ENCODE measurements at places on chromosomes 12 and 14. TPM values are rescaled to one million over a fixed set of nuclear protein-coding genes. Genes with fewer than 3 reads are reported as not detected.

GRCh38 chr14:51209457-51209856 is 30.6 kb upstream of the TMX1 start:
- no peak overlapping the region for H3K4me3 ChIP-seq
- no peaks in the 10 kb centered on the region for H3K4me1 ChIP-seq
- no peaks in the 10 kb centered on the region for H3K36me3 ChIP-seq

GRCh38 chr12:10663869-10664268 is 10.0 kb downstream of the STYK1 start:
- H3K27me3 ChIP-seq: no peaks in the 10 kb centered on the region
- H3K27ac ChIP-seq: no peak overlapping the region
- no peak overlapping the region for H3K4me3 ChIP-seq
- no peak for DNase-seq
- H3K36me3 ChIP-seq: no peaks in the 10 kb centered on the region

DNA sequence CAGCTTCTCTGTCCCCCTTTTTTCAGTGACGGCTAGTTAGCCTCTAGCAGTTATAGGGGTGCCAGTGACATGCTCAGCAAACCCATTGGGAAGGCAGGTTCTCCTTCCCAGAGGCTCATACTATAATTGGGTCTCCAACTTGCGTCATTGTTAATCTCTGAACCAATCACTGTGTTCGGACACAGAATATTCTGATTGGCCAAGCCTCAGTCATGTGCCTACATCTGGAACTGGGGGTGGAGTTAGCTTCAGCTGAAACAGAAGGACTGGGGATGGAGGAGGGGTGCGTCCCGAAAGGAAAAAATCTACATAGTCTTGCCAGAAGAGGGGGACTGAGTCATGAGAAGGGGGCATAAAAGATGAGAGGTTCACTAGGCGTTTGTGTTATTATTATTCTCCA is 165.6 kb downstream of the SUDS3 start:
- no peaks in the 10 kb centered on the region for H3K4me1 ChIP-seq
- H3K27me3 ChIP-seq: no peaks in the 10 kb centered on the region
- no peak overlapping the region for H3K4me3 ChIP-seq
- no peaks in the 10 kb centered on the region for H3K36me3 ChIP-seq

- H3K4me1 ChIP-seq: no peaks in the 10 kb centered on the region
- H3K4me3 ChIP-seq: no peak overlapping the region
- no peaks in the 10 kb centered on the region for H3K36me3 ChIP-seq
- no peak overlapping the region for H3K27ac ChIP-seq
- no peak for DNase-seq
These were observed 1277.0 kb downstream of the TMEM121 start for GRCh38 chr14:106803379-106803778.

DNA sequence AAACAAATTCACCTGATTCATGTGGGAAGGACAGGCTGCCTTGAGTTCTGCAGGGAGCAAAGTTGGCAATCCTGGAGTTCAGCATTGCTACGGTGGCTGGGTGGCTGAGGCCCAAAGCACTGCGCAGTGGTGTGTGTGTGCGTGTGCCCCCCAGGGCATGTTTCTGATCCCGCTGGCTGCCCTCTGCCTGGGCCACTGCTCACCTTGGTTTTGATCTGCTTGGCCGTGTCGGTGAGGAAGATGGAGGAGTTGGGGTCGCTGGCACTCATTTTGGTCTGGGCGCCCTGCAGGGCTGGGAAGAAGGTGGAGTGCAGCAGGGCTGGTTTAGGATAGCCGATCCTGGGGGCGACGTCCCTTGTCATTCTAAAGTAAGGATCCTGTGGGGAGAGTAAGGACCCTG is 19.1 kb downstream of the SLC25A47 start:
- peak overlapping the region; percentile 75 for H3K27ac ChIP-seq
- H3K4me3 ChIP-seq: no peak overlapping the region
- H3K27me3 ChIP-seq: no peaks in the 10 kb centered on the region
- DNase-seq: no peak
- peaks cover 8% of the 10 kb centered on the region for H3K4me1 ChIP-seq

Gene PSME2
- total RNA-seq: 173 TPM

GRCh38 chr12:48824905-48825304 is 6.6 kb downstream of the CACNB3 start:
- H3K4me1 ChIP-seq: no peaks in the 10 kb centered on the region
- H3K4me3 ChIP-seq: no peak overlapping the region
- DNase-seq: no peak
- no peak overlapping the region for H3K27ac ChIP-seq
- H3K36me3 ChIP-seq: peaks cover 15% of the 10 kb centered on the region

DNA sequence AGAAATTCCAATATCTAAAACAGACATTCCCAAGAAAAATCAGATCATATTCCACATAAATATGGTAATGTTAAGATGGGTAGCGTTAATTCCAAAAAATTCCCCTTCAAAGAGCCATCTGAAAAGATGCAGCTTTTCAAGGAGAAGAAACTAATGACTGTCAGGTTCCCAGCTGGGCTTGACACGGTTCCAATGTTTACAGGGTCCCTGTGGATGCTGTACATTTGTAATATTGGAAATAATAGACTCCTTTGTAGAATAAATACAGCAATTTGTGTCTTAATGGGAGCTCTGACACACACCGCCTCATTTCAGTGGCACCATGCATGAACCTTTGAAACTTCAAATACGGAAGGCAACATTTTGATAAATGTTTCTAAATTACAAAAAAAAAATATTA is 140.6 kb downstream of the ITPR2 start:
- H3K4me1 ChIP-seq: peaks cover 27% of the 10 kb centered on the region
- H3K4me3 ChIP-seq: no peak overlapping the region
- peak overlapping the region; percentile 86 for H3K27ac ChIP-seq
- H3K36me3 ChIP-seq: no peaks in the 10 kb centered on the region

Gene LRRK2
- 0.02 TPM for total RNA-seq

All from astrocyte (in vitro differentiated cells and primary cell).